ENCODE measurements at places on chromosomes 1 and 21.

DNA sequence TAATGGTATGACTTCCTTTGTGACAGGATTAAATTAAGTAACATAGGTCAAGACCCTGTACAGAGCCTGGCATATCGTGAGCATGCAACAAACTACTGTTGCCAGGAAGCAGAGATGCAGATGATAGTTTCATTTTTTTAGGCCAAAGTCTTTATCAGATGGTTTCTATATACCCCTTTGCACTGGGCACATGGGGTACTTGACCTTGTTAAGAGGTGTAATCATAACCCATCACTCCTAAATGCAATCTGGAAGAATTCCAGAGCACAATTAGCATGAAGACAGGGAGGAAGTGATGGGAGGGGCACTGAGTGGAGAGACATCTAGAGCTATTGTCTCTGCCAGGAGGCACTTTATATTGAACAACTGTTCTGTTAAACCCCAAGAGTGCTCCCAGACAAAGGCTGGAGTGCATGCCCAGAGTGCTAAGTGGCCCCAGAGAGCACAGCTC lies 22.1 kb downstream of the ZBTB17 start:
- DNase-seq, result no peak

- no peak for DNase-seq
These were observed 127.9 kb downstream of the GLUL start for GRCh38 chr1:182263706-182264105.

DNA sequence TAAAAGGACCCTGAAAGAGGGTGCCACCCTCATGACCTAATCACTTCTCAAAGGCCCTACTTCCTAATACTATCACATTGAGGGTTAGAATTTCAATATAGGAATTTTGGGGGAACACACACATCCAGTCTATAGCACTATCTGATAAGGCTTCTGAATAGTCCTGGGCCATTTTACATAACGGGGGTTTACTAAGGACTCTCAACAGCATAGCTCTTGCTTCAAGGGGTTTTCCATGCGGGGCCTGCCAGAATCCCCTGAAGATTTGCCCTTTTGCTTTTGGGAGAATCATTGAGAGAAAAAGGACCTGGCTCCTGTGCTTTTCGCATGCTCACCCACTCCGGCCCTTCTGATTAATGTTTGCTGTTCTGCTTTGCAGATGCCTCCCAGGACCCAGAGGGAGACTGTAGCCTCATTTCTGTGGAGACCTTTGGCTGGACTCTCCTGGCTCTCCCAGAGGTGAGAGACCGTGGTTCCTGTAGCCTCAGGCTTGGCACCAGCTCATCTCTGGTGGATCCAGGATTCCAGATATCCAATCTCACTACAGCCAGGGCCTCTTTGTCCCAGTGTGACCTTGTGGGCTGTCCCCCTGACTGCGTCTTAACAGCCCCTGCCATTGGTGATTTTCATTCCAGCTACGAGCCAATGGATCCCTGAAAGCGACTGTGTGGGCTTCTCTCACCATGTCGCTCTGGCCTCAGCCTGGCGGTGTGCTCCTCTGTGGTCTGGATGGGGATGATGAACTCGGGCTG lies 72.6 kb downstream of the DDR2 start:
- no peak for DNase-seq

- no peak for DNase-seq
These were observed 22.4 kb upstream of the DDOST start for GRCh38 chr1:20683614-20684013.

DNA sequence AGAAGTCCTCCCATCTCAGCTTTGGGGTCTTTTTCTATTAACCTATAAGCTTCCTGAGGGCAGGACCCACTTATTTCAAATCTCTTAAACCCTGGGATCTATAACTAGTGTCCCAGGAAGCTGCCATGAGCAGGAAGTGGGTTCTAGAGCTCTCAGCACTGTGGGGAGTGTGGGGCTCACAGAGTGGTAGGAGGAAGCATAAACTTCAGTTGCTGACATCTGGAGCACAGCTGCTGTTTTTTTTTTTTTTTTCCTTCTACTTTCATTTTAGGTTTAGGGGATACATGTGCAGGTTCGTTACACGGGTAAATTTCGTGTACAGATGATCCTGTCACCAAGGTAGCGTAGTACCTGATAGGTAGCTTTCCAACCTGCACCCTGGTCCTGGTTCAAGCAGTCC lies 59.3 kb downstream of the AK4 start:
- no peak for DNase-seq

- no peak for DNase-seq
These were observed 162.9 kb downstream of the PLPP3 start for GRCh38 chr1:56416495-56416894.

DNA sequence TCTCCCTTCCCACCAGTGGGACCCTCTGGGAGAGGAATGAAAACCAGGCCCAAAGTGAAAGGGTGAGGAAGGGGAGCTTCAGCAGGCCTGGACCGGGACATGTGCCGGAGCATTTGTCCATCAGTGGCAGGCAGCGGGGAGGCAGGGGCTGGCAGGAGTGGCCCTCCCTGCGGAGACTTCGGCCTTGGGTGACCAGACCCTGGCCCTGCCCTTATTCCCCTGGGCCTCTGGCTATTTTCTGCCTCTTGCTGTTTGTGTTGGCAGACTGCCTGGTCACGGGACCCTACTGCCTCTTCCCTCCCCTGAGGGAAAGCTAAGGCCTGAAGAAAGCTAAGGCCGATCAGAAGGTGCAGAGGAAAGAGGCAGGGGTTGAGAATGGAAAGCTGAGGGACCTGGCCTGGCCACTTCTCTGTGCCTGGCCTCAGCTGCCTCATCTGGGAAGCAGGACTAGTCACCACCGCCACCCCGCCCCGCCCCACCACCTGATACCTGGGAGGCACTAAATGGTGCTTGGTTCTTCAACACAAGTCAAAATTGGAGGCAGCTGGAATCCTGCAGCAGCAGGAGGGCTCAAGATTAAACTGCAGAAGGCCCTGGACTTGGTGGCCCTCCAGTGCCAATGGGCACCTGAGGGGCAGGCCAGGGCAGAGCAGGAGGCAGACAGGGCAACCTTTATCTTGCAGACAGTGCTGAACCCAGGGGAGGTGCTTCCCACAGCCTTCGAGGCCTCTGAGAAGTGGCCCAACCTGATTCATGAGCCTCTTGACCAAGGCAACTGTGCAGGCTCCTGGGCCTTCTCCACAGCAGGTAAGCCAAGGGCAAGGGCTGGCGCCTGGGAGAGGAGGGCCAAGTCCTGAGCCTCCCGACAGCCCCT lies 7.9 kb downstream of the TINAGL1 start:
- no peak for DNase-seq

DNA sequence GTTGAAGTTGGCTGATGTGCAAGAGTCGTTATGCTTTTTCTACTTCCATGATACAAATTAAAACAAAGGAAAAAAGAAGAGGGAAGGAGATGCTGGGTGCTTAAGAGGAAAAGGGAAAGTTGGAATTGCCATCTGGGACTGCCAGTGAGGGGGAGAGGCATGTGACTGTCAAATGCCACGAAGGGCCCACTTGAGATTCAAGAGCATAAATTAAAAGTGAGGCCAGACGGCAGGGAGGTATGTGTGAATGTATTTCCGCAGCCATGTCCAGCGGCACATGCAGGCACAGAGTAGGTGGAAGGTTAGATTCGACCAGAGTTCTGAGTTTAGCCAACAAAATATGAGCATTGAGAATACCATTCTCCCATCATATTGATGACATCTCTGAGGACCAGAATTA lies 32.0 kb downstream of the NFASC start:
- DNase-seq, result no peak

DNA sequence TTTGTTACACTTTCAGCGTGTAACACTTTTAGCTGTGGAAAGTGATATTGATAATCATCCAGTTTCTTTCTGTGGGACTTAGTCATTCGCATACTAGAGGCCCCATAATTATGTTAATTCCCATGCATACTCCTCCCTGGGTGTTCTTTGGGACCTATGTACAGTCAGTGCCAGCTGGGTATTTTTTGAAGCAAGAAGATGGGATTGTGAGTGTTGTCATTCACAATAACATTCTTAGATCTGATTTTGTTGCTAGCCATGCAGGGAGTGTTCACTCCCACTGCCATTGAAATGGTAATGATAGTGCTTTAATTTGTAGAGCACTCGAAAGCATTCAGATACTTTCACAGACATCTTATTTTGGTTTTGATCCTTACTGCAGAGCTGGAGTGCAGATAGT lies 11.6 kb downstream of the SARS1 start:
- DNase-seq, result no peak

GRCh38 chr1:76035053-76035452 lies 39.5 kb upstream of the ST6GALNAC3 start:
- no peak for DNase-seq

- DNase-seq, result no peak
These were observed 177.1 kb downstream of the MAGI3 start for GRCh38 chr1:113567427-113567826.

DNA sequence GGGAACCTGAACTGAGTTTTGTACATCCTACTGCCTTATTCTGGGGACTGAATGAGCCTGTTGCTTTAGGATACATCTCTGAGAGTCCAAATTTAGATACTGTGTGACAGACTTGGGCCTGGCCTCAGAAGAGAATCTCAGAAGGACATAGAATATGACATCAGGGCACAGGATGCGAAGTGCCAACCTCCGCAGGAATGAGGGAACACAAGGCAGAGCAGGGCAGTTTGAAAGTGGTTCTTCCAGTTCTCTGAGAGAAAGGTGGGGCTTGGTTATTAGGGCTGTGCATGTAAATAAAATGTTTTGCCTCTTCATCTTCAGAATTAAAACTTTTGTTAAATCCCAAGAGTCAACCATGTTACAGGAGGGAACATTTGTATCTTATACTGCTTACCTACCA lies 23.1 kb downstream of the TRAF5 start:
- DNase-seq, result no peak

- no peak for DNase-seq
These were observed 15.3 kb downstream of the FAM151A start for GRCh38 chr1:54607821-54608565.

- no peak for DNase-seq
These were observed 25.9 kb downstream of the KCNC4 start for GRCh38 chr1:110235834-110236682.

- DNase-seq, result no peak
These were observed 315.3 kb upstream of the C1orf174 start for GRCh38 chr1:4215391-4215790.

All from stimulated activated CD4-positive, alpha-beta T cell treated with anti-CD3 and anti-CD28 coated beads, Interleukin-1b, Interleukin-23, amount 100 ng/mL, for 1 hour (primary cell).